Stromal cell of bone marrow (primary cell): ENCODE measurements at places on chromosomes 7 and 10.
A peak's percentile ranks its signal among the peaks of the same experiment; 100 is the strongest.

DNA sequence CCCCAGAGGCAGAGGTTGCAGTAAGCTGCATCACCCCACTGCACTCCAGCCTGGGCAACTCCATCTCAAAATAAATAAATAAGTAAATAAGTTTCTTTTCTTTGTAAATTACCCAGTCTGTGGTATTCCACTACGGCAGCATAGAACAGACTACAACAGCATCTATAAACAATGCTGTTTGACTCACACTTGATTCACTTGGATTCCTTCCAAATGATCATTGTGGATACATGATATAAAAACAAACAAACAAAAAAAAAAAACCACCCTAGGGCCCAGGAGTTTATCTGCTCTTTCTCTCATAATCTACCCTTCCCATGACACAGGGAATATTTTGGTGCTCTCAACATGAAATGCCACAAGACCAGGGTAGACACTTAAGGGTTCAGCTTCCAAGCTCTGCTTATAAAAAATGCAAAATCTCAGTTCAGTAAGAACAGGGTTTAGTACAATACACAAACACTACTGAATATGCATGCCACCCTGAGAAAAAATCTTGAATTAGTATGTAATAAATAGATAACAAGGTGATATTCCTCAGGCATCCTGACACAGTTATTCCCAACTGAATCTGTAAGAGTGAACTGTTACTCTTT, 200.9 kb downstream of the FAM107B start:
- DNase-seq = no peak

- no peak for DNase-seq
Observed at GRCh38 chr10:76255241-76255640, 823.8 kb downstream of the LRMDA start.

- no peak for DNase-seq
Observed at GRCh38 chr7:41305001-41305400, 397.9 kb downstream of the INHBA start.

GRCh38 chr10:62194924-62195674, 73.5 kb downstream of the RTKN2 start:
- DNase-seq = no peak

- DNase-seq = no peak
Observed at GRCh38 chr7:95660023-95660434, 63.7 kb upstream of the PDK4 start.

DNA sequence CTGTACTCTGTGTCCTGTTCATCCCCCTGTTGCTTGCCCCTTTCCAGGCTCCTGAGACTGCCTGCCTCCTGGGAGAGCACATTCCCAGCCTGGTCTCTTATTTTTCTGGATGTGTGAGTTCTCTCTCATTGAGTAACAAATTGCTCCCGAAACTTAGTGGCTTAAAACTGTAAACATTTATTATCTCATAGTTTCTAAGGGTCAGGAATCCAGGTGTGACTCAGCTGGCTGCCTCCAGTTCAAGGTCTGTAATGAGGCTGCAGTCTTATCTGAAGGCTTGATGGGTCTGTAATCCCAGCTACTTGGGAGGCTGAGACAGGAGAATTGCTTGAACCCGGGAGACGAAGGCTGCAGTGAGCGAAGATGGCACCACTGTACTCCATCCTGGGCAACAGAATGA, 53.6 kb upstream of the PRR15 start:
- no peak for DNase-seq

DNA sequence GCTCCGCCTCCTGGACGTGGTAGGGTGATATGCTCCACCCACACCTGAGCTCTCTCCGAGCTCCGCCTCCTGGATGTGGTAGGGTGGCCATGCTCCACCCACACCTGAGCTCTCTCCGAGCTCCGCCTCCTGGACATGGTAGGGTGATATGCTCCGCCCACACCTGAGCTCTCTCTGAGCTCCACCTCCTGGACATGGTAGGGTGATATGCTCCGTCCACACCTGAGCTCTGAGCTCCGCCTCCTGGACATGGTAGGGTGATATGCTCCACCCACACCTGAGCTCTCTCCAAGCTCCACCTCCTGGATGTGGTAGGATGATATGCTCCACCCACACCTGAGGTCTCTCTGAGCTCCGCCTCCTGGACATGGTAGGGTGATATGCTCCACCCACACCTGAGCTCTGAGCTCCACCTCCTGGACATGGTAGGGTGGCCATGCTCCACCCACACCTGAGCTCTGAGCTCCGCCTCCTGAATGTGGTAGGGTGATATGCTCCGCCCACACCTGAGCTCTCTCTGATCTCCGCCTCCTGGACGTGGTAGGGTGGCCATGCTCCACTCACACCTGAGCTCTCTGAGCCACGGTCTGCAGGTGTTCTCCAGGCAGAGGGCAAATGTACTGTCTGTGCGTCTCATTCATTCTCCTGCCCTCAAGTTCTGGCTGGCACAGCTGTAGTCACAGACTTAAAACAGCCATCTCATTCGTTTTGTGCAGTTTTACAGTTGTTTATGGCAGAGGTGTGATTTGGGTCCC, 252.4 kb downstream of the DIP2C start:
- no peak for DNase-seq

DNA sequence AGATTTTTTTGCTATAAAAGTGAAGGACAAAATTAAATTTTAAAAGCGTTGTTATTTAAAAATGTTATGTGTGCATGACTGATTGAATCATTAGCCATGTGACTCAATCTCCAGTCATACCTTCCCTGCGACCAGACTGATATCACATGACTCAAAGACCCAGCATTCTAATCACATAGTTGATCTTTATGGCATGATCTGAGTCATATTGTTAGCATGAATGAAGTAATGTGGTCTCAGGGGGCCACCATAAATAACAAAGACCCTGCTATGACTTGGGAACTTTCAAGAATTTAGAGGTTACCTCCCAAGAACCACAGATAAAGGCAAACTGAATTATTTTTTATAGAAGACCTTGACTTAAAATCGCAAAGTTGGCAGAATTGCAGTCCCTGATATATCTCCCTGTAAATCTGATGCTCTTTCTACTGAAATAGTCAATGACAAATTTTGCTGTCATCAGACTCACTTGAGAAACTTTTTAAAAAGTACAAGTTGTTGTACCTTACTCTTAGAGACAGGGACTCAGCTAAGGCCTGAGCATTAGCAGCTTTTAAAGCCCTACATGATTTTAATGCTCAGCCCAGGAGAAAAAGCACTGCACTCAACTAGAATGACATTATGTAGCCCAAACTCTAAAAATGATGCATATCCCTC, 717.3 kb downstream of the XPNPEP1 start:
- DNase-seq = peak; percentile 71

DNA sequence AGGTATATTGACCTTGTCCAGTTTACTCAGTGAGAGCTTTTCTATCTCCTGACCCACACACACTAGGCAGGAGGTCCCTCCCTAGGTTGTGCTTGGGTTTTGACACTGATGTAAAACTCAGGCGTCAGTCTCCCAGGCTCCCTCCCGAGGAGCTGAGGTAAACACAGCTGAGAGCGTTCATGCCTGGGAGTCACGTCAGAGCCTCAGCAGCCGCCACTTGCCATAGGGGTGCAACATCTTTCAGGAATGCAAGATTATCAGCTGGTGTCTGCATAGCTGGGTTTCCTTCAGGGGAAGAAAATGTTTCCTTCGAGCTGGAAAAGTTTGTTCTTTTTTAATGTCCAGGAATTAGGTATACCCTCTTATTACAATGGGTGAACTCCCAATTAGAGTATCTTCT, 70.6 kb downstream of the FGFR2 start:
- DNase-seq = no peak
